Thoracic aorta endothelial cell (primary cell): ENCODE measurements at places on chromosomes 7 and 10. TPM values are rescaled to one million over a fixed set of nuclear protein-coding genes. Genes with fewer than 3 reads are reported as not detected.

Gene POLR2J3
- total RNA-seq = 49.7 and 95.2 TPM in 2 replicates

Gene TMEM184A
- total RNA-seq = not detected in 2 replicates

Gene ZNF783
- total RNA-seq = 6.6 and 7.2 TPM in 2 replicates

Gene RADIL
- 0.80 and 2.0 TPM in 2 replicates for total RNA-seq

Gene OR9A2
- 0.27 TPM in 1 of 2 replicates, not detected in the other for total RNA-seq

Gene TIMM23B
- 18.7 and 19.5 TPM in 2 replicates for total RNA-seq

Gene FEZF1
- not detected in 2 replicates for total RNA-seq

Gene NUDCD3
- 74.5 and 81.8 TPM in 2 replicates for total RNA-seq
